Motor neuron (in vitro differentiated cells): ENCODE measurements at places on chromosomes 5 and 9. TPM values are rescaled to one million over a fixed set of nuclear protein-coding genes. Genes with fewer than 3 reads are reported as not detected.

The LRRC19 gene
- total RNA-seq: 0.27 and 0.47 TPM in 2 replicates

The LEAP2 gene
- 1.2 and 1.7 TPM in 2 replicates for total RNA-seq

The EGFLAM gene
- 27.4 and 40.4 TPM in 2 replicates for total RNA-seq

The SCGB3A2 gene
- total RNA-seq: not detected in 2 replicates

The BSPRY gene
- total RNA-seq: not detected in 2 replicates

The GFI1B gene
- total RNA-seq: 0.11 and 0.19 TPM in 2 replicates

The COL15A1 gene
- total RNA-seq: 0.13 and 0.22 TPM in 2 replicates

The SNCAIP gene
- total RNA-seq: 4.2 and 28.1 TPM in 2 replicates

The AGXT2 gene
- 0.27 TPM in 1 of 2 replicates, not detected in the other for total RNA-seq

The PSMD5 gene
- total RNA-seq: 47.8 and 57.1 TPM in 2 replicates

The THG1L gene
- total RNA-seq: 24.6 and 27.2 TPM in 2 replicates

The PCDHB10 gene
- total RNA-seq: 0.64 and 0.73 TPM in 2 replicates

The NREP gene
- 48.6 and 82.8 TPM in 2 replicates for total RNA-seq

The OTULINL gene
- total RNA-seq: 4.5 and 4.9 TPM in 2 replicates

The FOXD4L3 gene
- total RNA-seq: 0.30 and 0.52 TPM in 2 replicates

The GOLM1 gene
- 59.1 and 65.9 TPM in 2 replicates for total RNA-seq

The SLC34A1 gene
- total RNA-seq: 0.26 and 0.94 TPM in 2 replicates

The SLC25A2 gene
- 0.52 TPM in 1 of 2 replicates, not detected in the other for total RNA-seq

The PCDHA6 gene
- total RNA-seq: 24.3 and 29.1 TPM in 2 replicates

The CCDC180 gene
- total RNA-seq: 3.2 and 3.9 TPM in 2 replicates

The PGM5 gene
- 0.67 and 0.73 TPM in 2 replicates for total RNA-seq

The GABRA6 gene
- total RNA-seq: 0.52 TPM in 1 of 2 replicates, not detected in the other

The SUSD3 gene
- 0.29 and 0.50 TPM in 2 replicates for total RNA-seq

The BTNL9 gene
- total RNA-seq: 0.98 and 1.5 TPM in 2 replicates

The CDH6 gene
- total RNA-seq: 33.2 and 36.0 TPM in 2 replicates

The ADAMTS12 gene
- 7.3 and 8.1 TPM in 2 replicates for total RNA-seq

The FBN2 gene
- total RNA-seq: 14.5 and 15.7 TPM in 2 replicates

The TBC1D13 gene
- total RNA-seq: 12.8 and 16.7 TPM in 2 replicates

The SLC6A3 gene
- 0.71 and 1.1 TPM in 2 replicates for total RNA-seq

The PIP5KL1 gene
- 4.9 and 6.5 TPM in 2 replicates for total RNA-seq
